NCI-H1436 (cell line): ENCODE measurements at places on chromosomes 1 and 21.

- DNase-seq: no peak
Measured at GRCh38 chr1:54857141-54857540, 29.9 kb downstream of the DHCR24 start.

- no peak for DNase-seq
Measured at GRCh38 chr1:70017770-70018169, 187.6 kb downstream of the LRRC40 start.

GRCh38 chr1:41240781-41241353 is 1.2 kb downstream of the SCMH1 start:
- no peak for DNase-seq

DNA sequence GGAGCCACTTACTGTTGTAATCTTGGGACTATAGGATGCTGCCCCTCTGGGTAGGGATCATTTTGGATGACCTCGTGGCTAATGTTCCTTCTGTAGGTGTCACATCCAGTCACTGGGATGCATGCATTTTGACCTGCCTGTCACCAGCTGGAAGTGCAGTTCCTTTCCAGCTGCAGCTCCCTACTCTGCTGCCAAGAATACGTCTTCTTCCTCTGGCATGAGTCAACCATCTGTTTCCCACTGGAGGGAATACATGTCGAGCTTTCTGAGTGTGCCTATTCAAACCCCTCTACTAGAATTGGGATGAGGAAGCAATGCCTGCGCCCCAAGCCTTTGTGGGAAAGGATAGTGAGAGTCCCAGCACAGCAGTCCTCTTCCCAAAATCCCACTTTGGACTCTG is 415.5 kb upstream of the ADAMTS5 start:
- no peak for DNase-seq

DNA sequence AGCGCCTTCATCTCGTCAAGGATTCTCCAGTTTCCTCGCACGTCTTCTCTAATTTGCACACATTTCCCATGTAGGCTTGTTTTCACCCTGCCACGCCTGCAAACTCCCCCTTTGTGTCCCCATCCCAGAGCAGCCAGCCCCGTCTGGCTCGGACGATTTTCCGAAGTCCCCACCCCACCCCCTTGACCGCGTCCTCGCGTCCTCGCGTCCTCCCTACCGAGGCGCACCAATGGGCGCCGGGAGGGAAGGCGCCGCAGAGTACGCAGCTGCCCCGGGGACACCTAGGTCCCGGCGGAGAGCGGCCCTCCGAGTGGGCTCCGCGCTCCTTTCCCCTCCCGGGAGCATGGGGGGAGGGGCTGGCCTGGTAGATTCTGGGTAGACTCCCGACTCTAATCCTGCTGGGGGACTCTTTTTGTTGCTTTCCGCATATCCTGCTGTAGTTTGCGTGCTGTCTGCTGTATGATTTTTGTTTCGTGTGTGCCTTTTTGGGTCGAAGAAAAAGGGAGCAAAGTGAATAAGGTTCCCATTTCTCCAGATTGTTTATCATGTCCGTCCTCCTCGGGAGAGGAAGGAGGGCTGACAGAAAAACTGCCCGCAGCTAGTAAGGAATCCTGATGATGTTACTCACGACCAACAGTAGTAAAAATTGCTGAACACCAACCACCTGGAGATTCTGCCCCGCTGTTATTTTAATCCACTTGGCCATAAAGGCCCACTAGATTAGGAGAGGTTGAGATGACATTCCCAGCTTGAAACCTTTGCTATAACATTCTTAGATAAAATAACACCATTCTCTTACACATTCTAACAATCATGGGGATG is 1.5 kb downstream of the CACHD1 start:
- peak; percentile 3 for DNase-seq

DNA sequence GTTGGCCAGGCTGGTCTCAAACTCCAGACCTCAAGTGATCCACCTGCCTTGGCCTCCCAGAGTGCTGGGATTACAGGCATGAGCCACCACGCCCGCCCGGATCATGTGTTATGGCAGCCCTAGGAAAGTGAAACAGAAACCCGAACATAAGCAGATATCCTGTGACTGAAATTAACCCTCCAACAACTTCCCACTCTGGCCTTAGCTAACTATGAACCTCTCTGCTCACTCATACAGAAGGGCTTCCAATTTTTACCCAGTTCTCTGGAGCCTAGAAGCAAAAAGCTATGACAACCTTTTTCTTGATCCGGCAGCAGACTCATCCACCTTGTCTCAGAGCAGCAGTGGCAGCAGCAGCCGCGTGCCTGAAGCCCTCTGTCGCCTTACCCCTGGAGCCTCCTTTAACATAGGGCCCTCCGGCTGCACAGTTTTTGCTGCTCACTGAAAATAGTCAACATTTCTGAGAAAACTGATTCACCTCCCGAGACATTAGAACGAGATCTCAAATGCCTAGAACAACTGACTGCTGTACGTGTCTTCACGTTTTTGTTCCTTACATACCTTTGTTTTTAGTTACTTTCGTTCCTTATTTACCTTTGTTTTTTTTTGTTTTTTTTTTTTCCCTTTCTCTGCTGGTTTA is 9.3 kb downstream of the CBR1 start:
- DNase-seq: no peak

GRCh38 chr1:3319874-3320245 is 134.6 kb upstream of the ARHGEF16 start:
- peak; percentile 71 for DNase-seq

GRCh38 chr1:186374303-186375151 is 526 bp downstream of the TPR start:
- peak; percentile 15 for DNase-seq

DNA sequence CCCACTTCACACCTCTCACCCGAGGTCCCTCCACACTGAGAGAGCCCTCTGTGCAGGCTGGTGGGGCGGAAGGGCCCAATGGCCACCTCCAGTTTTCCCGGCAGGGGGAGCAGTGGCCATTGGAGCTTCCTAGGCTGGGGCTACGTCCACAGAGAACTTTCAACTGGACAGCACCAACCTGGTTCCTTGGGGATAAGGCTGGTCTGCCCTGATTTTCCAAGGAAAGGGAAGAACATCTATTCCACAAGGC is 20.3 kb upstream of the LAPTM5 start:
- DNase-seq: no peak

- DNase-seq: no peak
Measured at GRCh38 chr21:45550522-45551210, 8.4 kb upstream of the SLC19A1 start.

DNA sequence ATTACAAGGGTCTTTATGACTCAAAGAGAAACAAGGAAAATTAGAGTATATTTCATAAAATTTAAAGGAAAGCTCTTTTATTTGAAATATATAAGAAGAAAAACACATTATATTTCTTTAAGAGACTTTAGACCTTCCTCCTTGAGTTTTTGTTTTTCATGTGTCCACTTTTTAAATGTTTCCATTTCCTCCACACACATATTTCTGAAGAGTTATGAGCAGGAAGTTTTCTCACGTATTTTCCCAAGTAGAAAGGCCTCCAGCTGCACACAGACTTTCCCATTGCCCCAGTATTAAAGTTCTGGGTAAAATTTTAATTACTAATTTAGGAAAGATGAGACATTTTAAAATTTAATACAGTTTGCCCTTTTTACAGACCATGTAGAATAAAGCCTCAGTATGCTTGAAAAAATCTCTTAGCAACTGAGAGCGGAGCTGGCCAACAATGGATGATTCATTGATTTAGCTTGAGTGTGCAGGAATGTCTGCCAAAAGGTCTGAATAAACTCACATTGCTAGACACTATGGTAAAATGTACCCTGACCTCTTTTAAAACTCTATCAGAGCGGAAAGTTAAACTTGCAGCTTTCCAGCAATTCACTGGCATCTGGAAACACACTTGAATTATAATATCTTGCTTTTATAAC is 57.9 kb downstream of the DDAH1 start:
- DNase-seq: no peak

DNA sequence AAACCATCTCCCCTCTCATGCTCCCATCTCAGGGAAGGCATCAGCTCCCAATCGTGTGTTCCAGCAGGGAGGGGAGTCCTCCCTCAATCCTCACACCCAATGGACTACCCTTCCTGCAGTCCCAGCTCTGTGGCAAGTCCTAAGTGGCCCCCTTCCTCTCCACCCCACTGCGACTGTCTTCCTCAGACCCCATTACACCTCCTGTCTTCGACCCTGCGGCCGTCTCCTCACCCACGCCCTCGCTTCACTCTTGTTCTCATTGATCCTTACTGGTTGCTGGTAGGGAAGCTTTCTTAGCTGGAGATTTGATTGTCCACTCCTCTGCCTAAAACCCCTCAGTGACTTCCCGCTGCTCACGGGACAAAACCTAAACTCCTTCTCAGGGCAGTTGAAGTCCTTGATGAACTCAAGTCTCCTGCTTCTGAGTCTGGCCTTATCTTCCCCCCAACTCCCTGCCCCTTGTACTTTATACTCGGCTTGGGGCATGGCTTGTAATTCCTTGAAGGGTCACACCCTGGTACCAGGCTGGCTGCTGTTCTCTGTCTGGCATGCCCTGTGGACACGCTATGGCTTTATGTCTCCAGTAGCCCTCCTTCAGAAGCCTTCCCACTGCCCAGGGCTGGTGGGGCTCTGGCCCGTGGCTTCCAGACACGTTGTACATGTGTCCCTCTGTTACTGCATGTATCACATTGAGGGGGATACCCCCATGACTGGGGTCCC is 2.3 kb upstream of the EPS8L3 start:
- DNase-seq: no peak

GRCh38 chr21:43916691-43917514 is 51.9 kb downstream of the AGPAT3 start:
- DNase-seq: no peak

DNA sequence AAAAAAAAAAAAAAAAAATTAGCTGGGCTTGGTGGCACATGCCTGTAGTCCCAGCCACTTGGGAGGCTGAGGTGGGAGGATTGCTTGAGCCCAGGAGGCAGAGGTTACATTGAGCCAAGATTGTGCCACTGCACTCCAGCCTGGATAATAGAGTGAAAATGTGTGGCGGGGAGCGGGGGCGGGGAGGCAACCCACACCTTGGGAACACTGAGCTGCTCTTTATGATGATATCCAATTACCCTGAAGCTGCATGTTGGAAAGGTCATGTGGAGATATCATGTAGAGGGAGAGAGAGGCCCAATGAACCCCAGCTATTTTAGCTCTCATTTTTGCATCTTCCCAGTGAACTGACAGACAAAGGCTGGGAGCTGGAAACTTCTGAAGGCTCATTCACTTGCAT is 48.3 kb upstream of the ZNF648 start:
- no peak for DNase-seq

DNA sequence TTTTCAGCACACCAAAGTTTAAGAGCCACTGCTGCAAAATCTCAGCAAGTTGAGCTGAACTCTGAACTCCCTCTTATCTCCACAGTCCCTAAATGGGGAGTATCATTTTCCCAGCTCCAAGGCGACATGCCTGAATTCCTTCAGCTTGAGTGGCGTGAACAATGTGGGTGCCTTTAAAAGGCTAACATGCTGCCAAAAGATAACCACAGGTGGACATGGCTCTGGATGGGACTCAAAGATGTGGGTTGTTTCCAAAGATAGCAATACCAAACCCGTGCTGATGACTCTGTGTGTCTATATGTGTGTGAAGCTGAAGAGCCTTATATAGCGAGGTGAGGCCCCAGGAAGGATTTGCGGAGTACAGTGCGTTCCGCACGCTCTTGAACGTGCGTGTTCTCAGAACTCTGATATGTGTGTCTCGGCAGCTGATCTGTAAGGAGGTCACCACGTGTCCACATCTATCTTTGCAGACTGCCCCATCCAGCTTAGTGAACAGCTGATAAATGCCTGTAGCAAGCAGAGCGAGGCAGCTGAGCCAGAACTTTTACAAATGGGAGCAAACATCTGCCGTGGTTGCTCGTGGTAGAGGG is 189.2 kb downstream of the DYRK1A start:
- no peak for DNase-seq

DNA sequence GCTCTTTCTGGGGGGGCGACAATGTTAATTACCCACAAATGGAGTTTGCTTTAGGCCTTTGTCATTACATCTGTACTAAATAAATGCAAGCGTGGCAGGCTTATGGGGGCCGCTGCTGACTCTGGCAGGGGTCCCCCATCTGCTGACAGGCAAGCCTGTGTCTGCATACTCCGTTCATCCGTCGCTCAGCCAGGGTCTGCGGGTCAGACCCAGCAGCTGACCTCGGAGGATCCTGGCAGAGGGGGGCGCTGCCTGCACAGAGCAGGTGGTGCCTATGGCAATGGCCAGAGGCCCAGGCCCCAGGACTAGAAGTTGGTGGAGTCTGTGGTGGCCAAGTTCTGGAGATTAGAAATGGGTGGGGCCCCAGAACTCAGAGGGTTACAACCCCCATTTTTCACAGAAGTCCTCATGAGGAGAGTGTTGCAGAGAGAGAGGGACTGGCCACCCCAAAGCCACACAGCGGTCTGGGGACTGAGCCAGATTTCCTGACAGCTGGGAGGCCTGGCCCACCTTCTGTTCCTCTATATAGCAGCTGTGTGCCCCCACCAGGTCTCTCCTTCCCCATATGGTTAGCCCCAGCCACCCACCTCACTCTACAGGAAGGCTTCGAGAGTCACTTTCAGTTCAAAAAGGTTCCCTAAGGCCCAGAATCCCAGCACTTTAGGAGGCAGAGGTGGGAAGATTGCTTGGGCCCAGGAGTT is 31.0 kb downstream of the TTC39A start:
- DNase-seq: no peak

DNA sequence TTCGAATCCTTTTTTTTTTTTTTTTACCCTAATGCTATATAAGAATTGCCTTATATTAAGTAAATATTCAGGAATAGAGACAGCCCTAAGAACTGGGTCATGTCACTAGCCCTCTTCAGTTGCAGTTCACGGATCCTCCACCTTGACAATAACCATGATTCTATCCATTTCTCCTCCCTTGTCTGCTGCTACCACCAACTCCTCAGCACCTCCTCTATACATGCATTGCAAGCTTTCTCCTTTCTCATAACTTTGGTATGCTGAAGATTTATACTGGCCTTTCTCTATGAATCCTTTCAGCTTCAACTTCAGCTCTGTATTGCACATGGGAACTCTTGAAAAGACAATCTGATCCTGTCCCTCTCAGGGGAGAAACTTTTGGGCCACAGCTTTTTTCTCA is 14.3 kb upstream of the DR1 start:
- no peak for DNase-seq

- DNase-seq: no peak
Measured at GRCh38 chr1:27868932-27869718, 3.2 kb upstream of the THEMIS2 start.

GRCh38 chr21:42000908-42001307 is 9.3 kb downstream of the ZBTB21 start:
- no peak for DNase-seq

- no peak for DNase-seq
Measured at GRCh38 chr1:86997538-86997937, 83.1 kb downstream of the HS2ST1 start.

- DNase-seq: no peak
Measured at GRCh38 chr1:59967141-59967697, 40.6 kb upstream of the CYP2J2 start.

GRCh38 chr1:71157715-71158114 is 76.9 kb upstream of the ZRANB2 start:
- no peak for DNase-seq
